ENCODE measurements at places on chromosomes 7 and 10. TPM values are rescaled to one million over a fixed set of nuclear protein-coding genes. Genes with fewer than 3 reads are reported as not detected.

CFAP58 gene
- 1.1 TPM for total RNA-seq

DRGX gene
- not detected for total RNA-seq

VAX1 gene
- not detected for total RNA-seq

NAT16 gene
- not detected for total RNA-seq

NOS3 gene
- 7.2 TPM for total RNA-seq

SAP25 gene
- 1.9 TPM for total RNA-seq

WIPF3 gene
- total RNA-seq = 0.81 TPM

GRCh38 chr7:46764100-46764936 is 817.6 kb downstream of the TNS3 start:
- H3K27ac ChIP-seq = peak overlapping the region; percentile 15
- no peaks in the 10 kb centered on the region for H3K27me3 ChIP-seq
- H3K4me3 ChIP-seq = no peak overlapping the region

DNA sequence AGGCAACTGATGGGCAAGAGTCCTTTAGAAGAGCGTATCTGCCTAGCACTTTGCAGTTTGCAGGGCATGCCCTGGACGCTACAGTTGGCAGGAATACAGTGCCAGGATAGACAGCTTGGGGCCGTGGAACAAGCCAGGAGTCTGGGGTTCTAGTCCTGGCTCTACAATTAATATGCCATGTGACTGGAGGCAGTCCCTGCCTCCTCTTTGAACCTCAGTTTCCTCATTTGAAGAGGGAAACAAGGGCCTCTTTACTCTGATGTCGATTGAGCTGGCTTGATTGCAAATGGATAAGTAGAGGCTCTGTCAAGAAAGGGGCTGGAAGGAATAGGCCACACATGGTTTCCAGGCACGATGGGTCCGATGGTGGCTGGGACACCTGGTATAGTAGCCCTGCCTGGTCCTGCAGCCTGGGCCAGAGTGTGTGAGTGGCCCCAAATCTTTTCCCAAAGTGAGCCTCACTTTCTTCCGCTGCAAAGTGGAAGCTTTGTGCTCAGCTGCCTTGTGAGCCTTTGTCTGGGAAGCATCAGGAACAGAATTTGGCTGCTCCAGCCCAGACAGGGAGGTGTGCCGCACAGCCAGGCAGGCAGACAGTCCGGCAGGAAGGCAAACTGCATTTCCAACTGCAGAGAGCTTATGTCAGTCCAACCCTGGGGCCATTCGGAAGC is 111.4 kb upstream of the PPIF start:
- H3K27me3 ChIP-seq = no peaks in the 10 kb centered on the region
- no peak overlapping the region for H3K4me3 ChIP-seq
- H3K4me1 ChIP-seq = no peaks in the 10 kb centered on the region
- no peaks in the 10 kb centered on the region for H3K36me3 ChIP-seq

DNA sequence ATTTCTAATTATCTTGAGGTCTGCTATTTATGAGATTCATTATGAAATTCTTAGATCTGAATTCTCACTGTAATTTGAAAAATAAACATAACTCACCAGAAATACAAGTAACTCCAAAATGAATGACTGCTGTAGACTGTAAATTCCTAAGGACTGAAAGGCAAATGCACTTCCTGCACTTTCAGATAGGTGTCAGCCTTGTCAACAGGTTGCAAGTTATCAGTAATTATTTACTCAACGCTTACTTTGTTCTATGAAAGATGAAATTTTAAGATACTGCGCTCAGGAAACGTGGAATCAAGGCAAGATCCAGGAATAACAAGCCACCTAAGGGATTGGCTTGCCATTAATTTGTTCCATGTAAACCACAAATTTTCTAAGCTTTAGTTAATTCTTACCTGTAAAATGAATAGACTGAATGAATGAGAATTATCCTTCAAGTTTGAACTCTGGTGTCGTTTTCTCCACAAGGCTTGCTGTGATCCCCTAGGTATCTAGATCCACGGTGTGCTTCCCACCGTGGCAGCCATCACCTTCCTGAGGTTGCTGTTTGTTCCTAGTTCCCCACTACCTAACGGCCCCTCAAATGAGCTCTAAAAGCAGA is 12.6 kb downstream of the DHX32 start:
- no peak for DNase-seq
- H3K4me1 ChIP-seq = no peaks in the 10 kb centered on the region
- no peaks in the 10 kb centered on the region for H3K27me3 ChIP-seq
- no peak overlapping the region for H3K27ac ChIP-seq
- H3K4me3 ChIP-seq = no peak overlapping the region

GRCh38 chr7:112103246-112103645 is 103.0 kb downstream of the DOCK4 start:
- no peak overlapping the region for H3K4me3 ChIP-seq
- peaks cover 7% of the 10 kb centered on the region for H3K4me1 ChIP-seq
- H3K27me3 ChIP-seq = no peaks in the 10 kb centered on the region
- no peaks in the 10 kb centered on the region for H3K36me3 ChIP-seq

- no peaks in the 10 kb centered on the region for H3K4me1 ChIP-seq
- H3K27ac ChIP-seq = peak overlapping the region; percentile 34
- no peaks in the 10 kb centered on the region for H3K36me3 ChIP-seq
- H3K27me3 ChIP-seq = no peaks in the 10 kb centered on the region
- no peak for DNase-seq
- no peak overlapping the region for H3K4me3 ChIP-seq
Observed at GRCh38 chr10:24278176-24278889, 69.4 kb downstream of the KIAA1217 start.

- H3K36me3 ChIP-seq = no peaks in the 10 kb centered on the region
- H3K4me3 ChIP-seq = no peak overlapping the region
- H3K4me1 ChIP-seq = peaks cover 24% of the 10 kb centered on the region
Observed at GRCh38 chr10:5071411-5072198, 22.6 kb upstream of the AKR1C3 start.

- peaks cover 40% of the 10 kb centered on the region for H3K4me1 ChIP-seq
- no peak overlapping the region for H3K4me3 ChIP-seq
- DNase-seq = no peak
Observed at GRCh38 chr7:33554046-33554445, 351.3 kb upstream of the BMPER start.

- H3K27me3 ChIP-seq = no peaks in the 10 kb centered on the region
- DNase-seq = no peak
- no peaks in the 10 kb centered on the region for H3K4me1 ChIP-seq
- H3K36me3 ChIP-seq = no peaks in the 10 kb centered on the region
Observed at GRCh38 chr7:129465080-129465479, 30.8 kb downstream of the STRIP2 start.

DNA sequence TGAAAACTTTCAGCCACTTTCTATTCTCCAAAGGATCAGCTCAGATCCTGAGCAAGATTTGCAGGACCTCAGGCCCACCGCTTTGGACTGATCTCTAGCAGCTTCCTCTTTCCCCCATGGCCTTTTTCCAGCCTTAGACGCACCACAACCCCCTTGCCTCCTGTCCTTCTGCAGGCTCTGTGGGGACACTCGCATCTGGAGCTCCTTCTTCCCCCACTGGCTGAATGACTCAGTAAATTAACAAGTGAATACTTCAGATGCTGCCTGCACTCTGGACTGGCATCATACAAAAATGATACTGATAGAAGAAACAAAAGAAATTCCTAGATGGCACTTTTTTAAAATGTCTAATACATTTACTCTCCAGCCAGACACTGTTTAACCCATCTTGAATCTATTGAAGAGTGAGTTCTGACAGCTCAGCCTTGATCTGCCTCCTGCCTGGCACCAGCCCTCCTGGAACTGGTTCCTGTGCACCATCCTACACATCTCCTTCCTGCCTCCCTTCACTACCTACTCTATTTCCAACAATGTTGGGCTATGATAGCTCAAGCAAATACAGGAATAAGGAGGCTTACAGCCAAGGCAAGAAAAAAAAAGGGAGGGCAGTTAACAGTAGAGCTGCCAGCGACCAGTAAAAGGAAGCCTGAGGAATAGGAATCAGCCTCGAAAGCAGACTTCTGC is 3.3 kb downstream of the FRMPD2 start:
- no peak overlapping the region for H3K27ac ChIP-seq
- no peak for DNase-seq
- H3K27me3 ChIP-seq = no peaks in the 10 kb centered on the region
- H3K36me3 ChIP-seq = no peaks in the 10 kb centered on the region
- H3K4me1 ChIP-seq = no peaks in the 10 kb centered on the region
- no peak overlapping the region for H3K4me3 ChIP-seq

- DNase-seq = no peak
- no peaks in the 10 kb centered on the region for H3K4me1 ChIP-seq
- H3K4me3 ChIP-seq = no peak overlapping the region
- no peak overlapping the region for H3K27ac ChIP-seq
Observed at GRCh38 chr10:84166620-84167288, 6.8 kb upstream of the GPR15LG start.

- H3K4me3 ChIP-seq = no peak overlapping the region
- no peaks in the 10 kb centered on the region for H3K27me3 ChIP-seq
- DNase-seq = no peak
- H3K36me3 ChIP-seq = no peaks in the 10 kb centered on the region
- H3K27ac ChIP-seq = no peak overlapping the region
Observed at GRCh38 chr7:149821191-149822148, 16.7 kb upstream of the ZNF862 start.

DNA sequence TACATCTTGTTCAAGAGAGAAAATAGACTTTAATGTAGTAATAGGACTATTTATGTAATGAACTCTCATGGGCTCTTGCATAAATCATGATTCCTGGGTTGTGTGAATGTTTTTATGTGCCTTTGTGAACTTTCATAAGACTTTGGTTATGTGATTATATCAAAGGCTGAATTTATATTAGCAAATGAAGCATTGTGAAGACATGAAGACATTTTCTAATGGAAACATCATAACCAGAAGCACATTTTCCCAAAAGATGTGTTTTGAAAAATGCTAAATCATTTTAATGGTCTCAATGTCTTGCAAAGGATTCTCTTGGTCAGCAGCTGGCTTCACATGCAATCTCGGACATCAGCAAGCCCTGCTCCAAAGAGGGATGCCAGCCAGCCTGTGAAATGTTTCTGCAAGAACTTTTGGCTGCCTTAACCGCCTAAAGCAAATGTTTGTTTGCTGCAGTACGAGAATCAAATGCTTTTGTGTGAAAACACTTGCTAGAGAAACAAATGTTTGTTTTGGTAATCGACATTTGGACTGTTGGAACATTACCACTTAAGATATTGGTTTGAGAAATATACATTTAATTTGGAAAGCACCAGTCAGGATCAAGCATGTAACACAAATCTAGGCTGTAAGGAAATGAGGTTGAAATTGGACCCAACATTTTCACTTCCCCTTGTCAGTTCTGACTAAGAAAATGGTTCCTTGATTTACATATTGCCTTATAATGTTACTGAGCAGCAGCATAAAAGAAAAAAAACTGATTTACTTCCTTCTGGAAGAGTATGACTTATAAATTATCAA is 102.1 kb downstream of the RTKN2 start:
- H3K4me1 ChIP-seq = peaks cover 11% of the 10 kb centered on the region
- H3K36me3 ChIP-seq = no peaks in the 10 kb centered on the region
- H3K27me3 ChIP-seq = no peaks in the 10 kb centered on the region
- no peak overlapping the region for H3K4me3 ChIP-seq

- H3K4me3 ChIP-seq = no peak overlapping the region
- H3K4me1 ChIP-seq = no peaks in the 10 kb centered on the region
- H3K36me3 ChIP-seq = no peaks in the 10 kb centered on the region
- H3K27ac ChIP-seq = no peak overlapping the region
Observed at GRCh38 chr10:79496896-79497295, 15.4 kb upstream of the EIF5AL1 start.

DNA sequence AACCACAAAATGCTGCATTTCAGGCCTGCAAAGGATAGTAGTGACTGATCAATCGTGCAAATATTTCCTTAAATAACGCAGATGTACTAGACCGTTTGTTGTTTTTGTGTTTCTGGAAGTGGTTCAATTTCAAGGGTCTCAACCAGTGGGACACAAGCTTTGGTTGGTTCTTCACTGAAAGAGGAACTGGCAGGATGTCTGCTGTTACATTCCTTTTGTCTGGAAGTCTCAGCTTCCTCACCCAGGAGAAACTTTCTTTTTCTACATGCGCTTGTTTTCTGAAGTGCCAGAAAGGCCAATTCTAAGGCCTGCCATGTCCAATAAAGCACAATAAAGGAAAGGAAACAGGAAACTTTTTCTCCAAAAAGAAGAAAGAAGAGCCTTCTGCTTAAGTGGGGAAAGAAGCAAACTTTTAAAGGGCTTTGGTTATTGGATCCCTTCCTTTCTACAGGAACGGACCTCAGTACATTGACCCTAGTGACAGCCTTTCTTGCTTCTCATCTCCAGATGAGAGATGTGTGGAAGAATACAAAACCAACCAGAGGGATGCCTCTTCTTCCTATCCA is 4.1 kb downstream of the DKK1 start:
- H3K27ac ChIP-seq = no peak overlapping the region
- peaks cover 12% of the 10 kb centered on the region for H3K27me3 ChIP-seq
- no peak overlapping the region for H3K4me3 ChIP-seq

GRCh38 chr7:115474137-115474536 is 552.2 kb downstream of the MDFIC start:
- H3K27ac ChIP-seq = no peak overlapping the region
- no peak overlapping the region for H3K4me3 ChIP-seq
- H3K36me3 ChIP-seq = no peaks in the 10 kb centered on the region
- DNase-seq = no peak
- H3K4me1 ChIP-seq = no peaks in the 10 kb centered on the region

DNA sequence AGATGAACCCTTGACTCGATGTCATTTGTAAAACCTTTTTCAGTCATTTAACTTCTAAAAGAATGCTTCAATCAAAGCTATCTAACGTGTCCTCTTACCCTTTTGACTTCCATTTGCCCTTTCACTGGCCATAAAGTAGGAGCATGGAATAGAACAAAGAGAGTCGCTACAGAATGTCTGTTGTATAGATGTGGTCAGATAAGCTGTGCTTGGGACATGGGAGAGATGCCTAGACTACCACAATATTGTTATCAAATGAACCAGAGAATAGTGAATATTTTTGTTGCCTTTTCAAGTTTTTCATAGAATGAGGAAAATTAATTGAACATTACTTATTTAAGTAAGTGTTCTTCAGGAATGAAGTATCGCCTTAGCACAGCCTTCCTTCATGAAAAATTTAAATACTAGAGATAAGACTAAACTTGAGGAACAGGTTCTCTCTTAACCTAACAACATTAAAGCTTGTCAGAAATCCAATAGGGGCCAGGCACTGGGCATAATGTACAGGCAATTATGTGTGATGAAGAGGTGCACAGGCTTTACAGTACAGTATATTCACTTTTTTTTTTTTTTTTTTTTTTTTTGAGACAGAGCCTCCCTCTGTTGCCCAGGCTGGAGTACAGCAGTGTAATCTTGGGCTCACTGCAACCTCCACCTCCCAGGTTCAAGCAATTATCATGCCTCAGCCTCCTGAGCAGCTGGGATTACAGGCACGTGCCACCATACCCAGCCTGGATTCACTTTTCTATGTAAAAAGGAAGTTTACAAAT is 7.5 kb upstream of the KMT2E start:
- peaks cover 84% of the 10 kb centered on the region for H3K4me1 ChIP-seq
- H3K27me3 ChIP-seq = no peaks in the 10 kb centered on the region
- no peak overlapping the region for H3K4me3 ChIP-seq
- no peaks in the 10 kb centered on the region for H3K36me3 ChIP-seq
- DNase-seq = no peak

All from sigmoid colon (tissue), 7 donors.